Stromal cell of bone marrow (primary cell): ENCODE measurements at places on chromosomes 4 and X.

GRCh38 chrX:12955882-12956703 lies 18.8 kb upstream of the TMSB4X start:
- DNase-seq = no peak

- DNase-seq = no peak
These were observed 37.2 kb upstream of the MGST2 start for GRCh38 chr4:139628184-139629012.

DNA sequence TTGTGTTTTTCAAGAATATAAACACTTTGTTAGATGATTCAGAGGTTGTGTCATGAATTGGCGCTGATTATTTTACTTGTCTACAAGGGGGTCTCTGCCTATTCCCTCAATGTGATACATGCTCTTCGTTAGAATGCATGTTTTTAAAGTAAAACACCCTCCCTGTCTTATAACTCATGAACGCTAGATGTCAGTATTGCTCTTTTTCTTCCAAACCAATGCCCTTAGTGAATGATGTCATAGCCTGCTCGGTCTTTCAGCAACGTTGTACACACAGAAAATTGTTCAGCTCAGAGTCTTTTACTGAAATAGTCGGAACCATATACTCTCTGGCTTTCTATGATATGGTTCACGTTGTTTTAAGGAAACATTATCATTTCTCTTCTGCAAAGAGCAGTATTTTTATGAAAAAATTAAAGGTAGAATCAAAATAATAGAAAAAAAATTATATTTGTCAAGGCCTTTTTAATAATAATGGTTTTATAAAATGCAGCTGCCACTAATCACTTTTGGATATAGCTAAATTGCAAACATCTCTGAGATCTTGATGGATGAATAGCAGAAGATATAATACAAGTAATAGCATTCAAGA lies 292.9 kb downstream of the TLL1 start:
- DNase-seq = peak; percentile 62

DNA sequence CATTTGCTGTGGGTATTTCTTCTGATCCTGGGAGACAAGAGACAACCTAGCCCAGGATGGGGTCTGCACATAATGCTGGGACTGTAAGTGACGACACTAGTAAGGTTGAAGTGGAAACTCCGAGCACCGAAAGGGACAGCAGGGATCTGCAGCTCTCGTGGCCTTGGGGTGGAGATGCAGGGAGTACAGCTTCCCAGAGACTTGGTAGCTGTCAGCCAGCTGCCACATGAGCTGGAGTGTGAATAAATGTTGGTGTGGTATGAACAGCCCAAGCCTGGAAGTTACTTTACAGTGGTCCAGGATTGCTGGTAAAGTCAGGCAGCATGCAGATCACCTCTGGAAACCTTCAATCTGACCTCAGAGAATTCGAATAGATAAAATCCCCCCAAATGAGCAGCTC lies 97.6 kb downstream of the FAM193A start:
- no peak for DNase-seq

DNA sequence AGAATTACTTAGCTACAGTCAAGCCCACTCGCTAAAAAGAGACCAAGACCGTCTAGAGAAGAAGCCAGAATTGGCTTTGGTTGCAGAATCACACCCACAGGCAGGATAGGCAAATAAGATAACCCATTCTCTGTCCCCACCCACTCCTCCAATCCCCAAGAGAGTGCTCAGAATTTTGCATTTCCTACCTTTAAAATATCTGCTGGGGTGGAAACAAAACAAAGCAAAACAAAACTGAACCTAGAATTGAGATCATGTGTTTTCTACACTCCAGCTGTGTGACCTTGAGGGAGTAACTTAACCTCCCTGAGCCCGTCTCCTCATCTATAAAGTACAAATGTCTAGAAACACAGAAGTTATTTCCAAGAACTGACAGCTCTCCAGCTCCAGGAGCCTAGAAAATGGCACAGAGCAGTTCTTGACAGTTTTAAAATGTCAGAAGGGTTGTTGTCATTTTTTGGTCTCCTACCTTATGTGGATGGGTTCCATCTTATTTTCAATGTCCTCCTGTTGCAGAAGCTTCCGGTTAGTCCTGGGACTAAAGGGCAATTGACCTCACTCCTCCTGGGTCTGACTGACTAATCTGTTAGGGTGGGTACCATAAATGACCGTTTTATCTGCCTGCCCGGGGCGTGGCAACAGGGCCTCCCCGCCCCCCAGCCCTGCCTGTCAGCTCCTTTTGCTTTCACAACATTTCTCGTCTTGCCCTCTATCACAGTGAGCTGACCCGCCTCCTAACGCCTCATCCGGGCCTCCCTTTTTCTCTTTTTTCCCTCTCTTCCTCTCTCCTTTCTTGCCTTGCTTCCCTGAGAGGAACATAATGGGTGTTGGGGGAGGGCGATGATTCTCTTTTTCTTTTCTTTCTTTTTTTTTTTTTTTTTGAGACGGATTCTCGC lies 114.0 kb downstream of the RBM47 start:
- DNase-seq = no peak

DNA sequence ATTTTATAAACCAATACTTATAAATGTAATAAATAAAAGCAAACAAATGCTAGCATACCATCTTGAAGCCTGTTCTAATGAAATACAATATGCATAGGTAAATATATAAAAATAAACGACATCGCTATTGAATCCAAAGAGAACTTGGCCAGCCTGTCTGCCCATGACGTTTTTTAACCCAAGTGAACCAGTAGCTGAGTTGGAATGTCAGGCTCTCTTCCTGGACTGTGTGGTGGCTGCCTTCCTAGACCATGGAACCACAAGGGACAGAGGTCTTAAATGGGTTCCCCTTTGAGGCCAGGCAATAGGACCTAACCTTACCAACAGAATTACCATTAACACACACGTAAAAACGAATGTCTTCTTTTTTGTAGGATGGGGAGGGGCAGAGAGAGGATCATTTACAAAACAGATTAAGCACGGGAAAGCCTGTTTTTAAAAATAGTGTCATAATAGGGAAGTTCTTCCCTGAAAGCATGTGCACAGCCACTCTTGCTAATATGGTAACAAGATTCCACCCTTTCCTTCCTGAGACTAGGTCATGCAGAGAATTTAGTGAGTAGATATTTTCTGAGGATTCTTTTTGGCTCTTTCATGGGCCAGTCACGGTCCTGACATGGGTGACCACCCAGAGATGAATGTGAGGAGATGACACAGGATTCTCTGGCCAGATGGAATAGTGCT lies 69.4 kb upstream of the ACSL1 start:
- DNase-seq = no peak

- no peak for DNase-seq
These were observed 73.0 kb upstream of the PJA1 start for GRCh38 chrX:69238114-69238886.

DNA sequence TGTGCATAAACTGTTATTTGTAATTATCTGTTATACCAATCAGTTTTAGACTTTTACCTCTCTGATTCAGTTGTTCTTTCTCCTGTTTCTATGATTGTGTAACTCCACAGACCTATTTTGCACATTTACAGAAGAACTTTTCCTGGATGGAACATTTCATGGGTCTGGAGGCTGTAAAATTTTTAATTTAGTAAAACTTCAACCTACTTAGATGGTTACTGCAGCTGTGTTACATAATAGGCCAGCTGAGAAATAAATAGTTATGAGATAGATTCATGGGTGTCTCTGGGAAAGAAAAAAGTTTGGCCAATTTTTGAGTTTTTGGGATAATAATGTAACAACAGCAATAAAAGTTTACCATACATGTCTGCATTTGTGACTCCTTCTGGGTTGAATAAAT lies 253.5 kb downstream of the ARHGAP24 start:
- DNase-seq = no peak

DNA sequence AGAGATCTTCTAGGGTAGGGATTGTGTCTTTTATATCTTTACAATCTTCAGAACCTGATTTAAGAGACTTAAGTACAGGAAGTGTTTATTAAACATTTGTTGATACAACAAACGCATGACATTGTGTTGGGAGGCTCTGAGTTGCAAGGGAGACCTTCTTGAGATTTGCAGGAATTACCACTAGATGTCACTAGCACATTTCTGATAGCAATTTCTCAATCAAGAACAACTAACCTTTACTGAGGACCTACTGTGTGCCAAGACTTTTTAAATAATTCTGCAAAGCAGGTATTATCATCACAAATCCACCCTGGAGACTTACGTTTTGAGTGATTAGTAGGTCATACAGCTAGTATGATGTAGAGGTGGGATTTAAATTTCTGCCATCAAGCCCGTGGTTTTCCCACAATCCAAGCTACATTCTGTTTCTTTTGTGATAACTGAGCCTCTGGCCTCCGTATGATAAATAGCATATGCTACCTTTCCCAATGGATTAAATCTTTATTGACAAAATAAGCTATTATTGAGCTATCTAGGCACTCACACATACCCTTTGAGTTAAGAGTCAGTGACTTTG lies 986.0 kb downstream of the CCSER1 start:
- no peak for DNase-seq

DNA sequence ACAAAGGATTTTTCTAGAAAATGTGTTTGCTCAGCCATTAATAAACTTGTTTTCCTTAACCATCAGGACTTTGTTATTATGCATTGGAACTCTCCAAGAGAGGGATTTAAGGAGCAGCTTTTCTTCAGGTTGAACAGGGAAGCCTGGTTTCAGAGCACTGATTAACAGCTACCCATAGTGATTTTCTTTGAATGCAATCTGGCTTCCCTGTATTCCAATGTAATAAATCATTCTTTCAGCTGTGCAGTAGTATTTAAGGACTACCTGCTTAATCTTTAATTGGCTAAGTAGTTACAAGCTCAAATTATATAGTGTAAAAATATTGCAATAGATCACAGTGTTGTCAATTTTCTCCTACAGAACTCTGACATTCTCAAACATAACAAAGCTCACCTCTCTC lies 77.5 kb downstream of the TMEM156 start:
- no peak for DNase-seq

DNA sequence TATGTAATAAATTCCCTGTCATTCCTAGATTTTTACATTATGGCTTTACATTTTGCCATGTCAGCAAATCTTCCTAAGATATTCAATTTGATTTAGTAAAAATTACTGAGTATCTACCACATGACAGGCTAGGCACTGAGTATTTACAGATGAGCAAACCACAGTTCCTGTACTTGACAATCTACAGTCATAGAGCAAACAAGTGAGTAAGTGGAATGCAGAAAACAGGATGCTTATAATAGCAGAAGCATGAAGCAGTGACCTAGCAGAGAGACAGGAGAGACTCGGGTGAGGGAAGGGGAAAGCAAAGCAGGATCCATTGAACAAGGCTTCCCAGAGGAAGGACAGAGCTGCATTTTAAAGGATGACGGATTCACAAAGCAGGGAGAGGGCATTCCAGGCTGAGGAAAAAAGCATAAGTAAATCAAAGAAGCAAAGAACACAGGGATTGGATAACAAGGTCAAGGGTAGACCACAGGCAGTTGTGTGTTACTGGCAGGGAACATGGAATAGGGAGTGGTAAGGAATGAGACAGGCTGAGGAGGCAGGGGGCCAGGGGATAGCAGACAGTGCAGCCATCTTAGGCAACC lies 124.7 kb upstream of the C1QTNF7 start:
- DNase-seq = no peak

DNA sequence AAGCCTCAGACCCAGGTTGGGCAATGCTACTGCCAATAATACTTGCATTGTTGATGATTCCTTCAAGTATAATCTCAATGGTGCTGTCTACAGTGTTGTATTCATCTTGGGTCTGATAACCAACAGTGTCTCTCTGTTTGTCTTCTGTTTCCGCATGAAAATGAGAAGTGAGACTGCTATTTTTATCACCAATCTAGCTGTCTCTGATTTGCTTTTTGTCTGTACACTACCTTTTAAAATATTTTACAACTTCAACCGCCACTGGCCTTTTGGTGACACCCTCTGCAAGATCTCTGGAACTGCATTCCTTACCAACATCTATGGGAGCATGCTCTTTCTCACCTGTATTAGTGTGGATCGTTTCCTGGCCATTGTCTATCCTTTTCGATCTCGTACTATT lies 7.4 kb downstream of the LPAR4 start:
- no peak for DNase-seq

- DNase-seq = no peak
These were observed 36.3 kb downstream of the NAT8L start for GRCh38 chr4:2095236-2096072.

DNA sequence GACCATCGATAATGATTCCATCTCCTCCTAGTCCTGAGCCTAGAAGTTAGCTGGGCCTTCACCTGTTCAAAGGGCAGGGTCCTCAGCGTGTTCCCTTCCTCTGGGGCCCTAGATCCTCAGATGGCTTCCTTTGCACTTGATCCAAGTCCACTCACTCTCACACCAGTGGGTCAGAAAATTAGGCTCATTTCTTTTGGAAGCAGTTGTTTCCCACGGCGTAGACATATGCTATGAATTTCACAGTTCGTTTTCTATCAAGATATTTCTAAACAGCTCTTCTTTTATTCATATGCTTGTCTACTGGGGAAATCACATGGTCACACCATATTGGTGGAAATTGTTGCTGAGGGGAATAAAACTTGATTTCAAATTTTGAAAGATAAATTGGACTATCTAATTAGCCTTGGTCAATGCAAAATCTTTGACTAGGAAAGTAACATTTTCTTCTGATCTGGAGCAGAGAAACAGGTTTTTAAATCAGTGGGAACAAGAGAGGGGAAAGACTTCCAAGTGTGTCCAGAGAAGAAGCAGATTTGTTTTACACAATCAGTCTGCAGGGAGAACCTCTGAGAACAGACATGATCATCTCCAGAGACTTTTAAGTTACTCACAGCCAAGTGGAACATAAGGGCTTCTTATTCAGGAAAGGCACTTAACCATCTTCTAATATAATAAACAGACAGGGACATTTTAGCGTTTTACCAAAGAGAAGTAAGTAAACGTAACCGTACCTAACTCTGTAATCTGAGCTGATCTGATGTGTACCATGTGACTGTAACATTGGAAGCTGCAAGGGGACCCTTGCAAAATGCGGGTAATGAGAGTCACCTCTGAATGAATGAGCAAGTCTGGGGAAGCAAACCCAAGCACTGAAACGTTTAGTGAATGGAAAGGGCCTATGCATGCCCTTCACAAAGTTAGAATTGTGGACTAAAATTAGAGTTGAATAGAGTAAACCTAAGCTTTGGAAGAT lies 455.7 kb upstream of the FAT1 start:
- DNase-seq = no peak

GRCh38 chrX:27085346-27085745 lies 377.8 kb downstream of the PPP4R3C start:
- no peak for DNase-seq

DNA sequence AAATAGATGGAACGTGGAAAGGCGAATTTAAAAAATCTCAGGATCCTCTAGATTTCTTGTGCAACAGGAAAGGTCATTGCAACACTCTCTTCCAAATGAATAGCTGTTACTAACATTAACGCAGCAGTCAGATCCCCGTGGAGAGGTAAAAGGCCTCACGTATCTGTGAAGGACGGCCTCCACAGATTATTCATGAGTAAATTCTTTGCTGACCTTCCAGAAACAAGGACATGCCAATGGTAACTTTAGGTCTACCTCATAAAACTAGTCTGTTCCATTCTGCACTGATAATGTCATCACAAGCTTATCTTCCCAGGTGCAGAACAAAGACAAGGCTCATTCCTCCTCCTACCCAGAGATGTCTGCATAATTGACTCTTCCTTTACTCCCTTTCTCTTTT lies 16.1 kb upstream of the REPS2 start:
- DNase-seq = no peak

GRCh38 chr4:56674984-56675383 lies 6.1 kb downstream of the HOPX start:
- peak; percentile 80 for DNase-seq
